ENCODE measurements at places on chromosomes 3 and 15. TPM values are rescaled to one million over a fixed set of nuclear protein-coding genes. Genes with fewer than 3 reads are reported as not detected.

- no peak overlapping the region for H3K4me3 ChIP-seq
- H3K27me3 ChIP-seq, result no peaks in the 10 kb centered on the region
- no peaks in the 10 kb centered on the region for H3K36me3 ChIP-seq
- no peak for DNase-seq
- H3K4me1 ChIP-seq, result no peaks in the 10 kb centered on the region
Measured at GRCh38 chr3:23549148-23549910, 256.4 kb upstream of the UBE2E1 start.

DNA sequence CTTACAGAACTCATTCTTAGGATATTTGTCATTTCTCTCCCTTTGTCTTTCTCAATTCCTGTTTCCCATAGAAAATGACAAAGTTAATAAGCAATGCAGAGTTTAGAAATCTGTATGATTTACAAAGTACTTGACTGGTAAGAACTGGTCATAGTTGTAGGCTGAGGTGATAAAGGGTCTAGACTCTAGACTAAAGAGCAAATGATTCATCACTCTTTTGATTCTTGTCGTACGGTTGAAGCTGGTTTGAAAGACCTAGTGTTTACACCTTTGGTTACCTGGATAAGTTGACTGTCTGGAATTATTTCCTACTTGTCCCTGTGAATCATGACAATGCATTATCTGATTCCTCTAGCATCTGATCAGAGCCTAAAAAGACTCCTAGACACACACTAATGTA is 58.9 kb upstream of the TP63 start:
- no peak for DNase-seq
- H3K4me1 ChIP-seq, result no peaks in the 10 kb centered on the region
- no peaks in the 10 kb centered on the region for H3K27me3 ChIP-seq
- H3K4me3 ChIP-seq, result no peak overlapping the region
- H3K27ac ChIP-seq, result no peak overlapping the region

GRCh38 chr3:113677737-113678136 is 18.7 kb downstream of the USF3 start:
- H3K4me3 ChIP-seq, result no peak overlapping the region
- no peaks in the 10 kb centered on the region for H3K4me1 ChIP-seq
- H3K27me3 ChIP-seq, result no peaks in the 10 kb centered on the region
- DNase-seq, result no peak

- no peaks in the 10 kb centered on the region for H3K27me3 ChIP-seq
- peaks cover 18% of the 10 kb centered on the region for H3K36me3 ChIP-seq
- no peak for DNase-seq
- no peak overlapping the region for H3K27ac ChIP-seq
Measured at GRCh38 chr15:42734076-42734672, 2.8 kb downstream of the CDAN1 start.

SLC51B gene
- not detected for total RNA-seq

CRABP1 gene
- total RNA-seq, result 4.5 TPM

LDHAL6B gene
- not detected for total RNA-seq

- no peak for DNase-seq
- H3K27ac ChIP-seq, result no peak overlapping the region
- no peak overlapping the region for H3K4me3 ChIP-seq
- H3K4me1 ChIP-seq, result no peaks in the 10 kb centered on the region
- H3K27me3 ChIP-seq, result no peaks in the 10 kb centered on the region
Measured at GRCh38 chr3:118736107-118736506, 298.5 kb downstream of the IGSF11 start.

GRCh38 chr3:182233957-182234356 is 522.2 kb downstream of the SOX2 start:
- no peaks in the 10 kb centered on the region for H3K27me3 ChIP-seq
- DNase-seq, result no peak
- no peak overlapping the region for H3K4me3 ChIP-seq

DNA sequence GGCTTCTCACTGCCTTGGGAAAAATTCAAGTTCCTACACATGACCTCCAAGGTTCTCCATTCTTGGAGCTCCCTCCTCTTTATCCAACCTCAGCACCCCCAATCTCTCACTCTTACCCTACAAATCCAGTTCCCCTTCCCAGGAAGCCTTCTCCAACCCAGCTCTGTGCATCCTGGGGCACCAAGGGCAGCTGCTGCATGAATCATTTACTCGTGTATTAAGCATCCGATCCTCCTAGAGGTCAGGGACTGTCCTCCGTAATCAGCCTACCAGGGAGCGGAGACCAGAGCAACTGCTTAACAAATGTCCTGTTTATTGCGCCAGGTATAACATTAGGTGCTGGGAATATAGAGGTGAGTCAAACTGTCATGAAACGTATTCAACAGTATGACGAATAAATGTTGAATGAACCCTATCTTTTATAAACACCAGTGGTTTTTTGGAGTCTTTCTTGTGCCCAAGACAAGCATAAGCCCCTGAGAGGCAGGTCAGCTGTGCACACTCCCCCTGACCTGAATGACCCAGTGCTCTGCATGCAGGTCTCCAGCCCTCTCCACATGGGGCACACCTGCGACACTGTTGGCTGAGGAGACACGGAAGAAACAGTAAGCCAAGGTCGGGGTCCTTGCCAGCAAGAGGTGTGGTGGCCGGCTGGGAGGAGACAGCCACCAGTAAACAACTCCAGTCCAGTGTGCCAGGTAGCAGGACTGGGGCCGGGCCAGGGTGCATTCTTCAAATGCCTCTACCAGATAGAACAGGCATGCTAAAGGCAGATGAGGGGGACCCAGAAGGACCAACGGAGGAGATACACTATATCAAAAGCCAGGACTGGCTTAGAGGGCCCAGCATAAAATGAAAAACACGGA is 27.6 kb downstream of the ANP32A start:
- H3K27me3 ChIP-seq, result no peaks in the 10 kb centered on the region
- H3K27ac ChIP-seq, result no peak overlapping the region
- no peaks in the 10 kb centered on the region for H3K36me3 ChIP-seq
- DNase-seq, result no peak
- no peaks in the 10 kb centered on the region for H3K4me1 ChIP-seq

DNA sequence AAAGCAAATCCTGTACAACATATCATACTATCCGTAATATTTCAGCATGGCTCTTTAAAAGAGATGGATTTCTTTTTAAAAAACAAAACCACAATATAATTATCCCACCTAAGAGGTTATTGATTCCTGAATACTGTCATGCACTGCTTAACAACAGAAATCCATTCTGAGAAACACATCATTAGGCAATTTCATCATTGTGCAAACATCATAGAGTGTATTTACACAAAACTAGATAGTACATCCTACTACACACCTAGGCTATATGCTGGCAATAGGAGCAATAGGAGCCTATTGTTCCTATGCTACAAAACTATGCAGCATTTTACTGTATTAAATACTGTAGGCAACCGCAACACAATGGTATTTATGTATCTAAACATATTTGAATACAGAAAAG is 242.0 kb downstream of the NEK10 start:
- no peaks in the 10 kb centered on the region for H3K4me1 ChIP-seq
- DNase-seq, result no peak
- H3K27me3 ChIP-seq, result no peaks in the 10 kb centered on the region
- H3K4me3 ChIP-seq, result no peak overlapping the region
- no peaks in the 10 kb centered on the region for H3K36me3 ChIP-seq
- no peak overlapping the region for H3K27ac ChIP-seq

AP2M1 gene
- 220 TPM for total RNA-seq

SLC24A5 gene
- total RNA-seq, result not detected

SPINT1 gene
- 2.5 TPM for total RNA-seq

IL5RA gene
- total RNA-seq, result not detected

DNA sequence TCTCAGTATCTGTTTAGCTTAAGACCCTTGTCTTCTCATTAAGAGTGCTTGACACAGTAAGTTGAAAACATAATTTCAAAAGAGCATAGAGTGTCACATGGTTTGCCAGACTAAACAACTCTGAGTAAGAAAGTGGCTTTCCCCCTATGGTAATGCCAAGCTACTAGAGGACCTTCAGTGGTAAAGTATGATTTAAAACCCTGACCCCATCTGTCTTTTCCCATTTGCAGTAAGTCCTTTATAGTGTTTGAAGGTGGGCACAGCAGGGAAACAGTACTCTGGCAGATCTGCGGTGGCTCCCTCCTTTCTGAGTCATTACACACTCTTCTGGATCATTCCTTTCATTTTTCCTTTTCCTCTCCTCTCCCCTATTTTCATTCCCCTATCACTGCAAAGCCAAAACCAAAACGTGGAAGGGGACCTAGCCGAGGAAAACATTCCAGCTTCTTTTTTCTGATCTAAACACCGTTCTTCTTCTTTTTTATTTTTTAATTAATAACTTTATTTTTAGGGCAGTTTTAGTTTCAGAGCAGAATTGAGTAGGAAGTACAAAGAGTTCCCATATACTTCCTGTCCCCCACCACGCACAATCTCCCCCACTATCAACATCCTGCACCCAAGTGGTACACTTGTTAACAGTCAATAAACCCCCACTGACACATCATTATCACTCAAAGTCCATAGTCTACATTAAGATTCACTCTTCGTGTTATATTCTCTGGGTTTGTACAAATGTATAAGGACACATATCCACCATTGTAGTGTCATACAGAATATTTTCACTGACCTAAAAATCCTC is 74.7 kb downstream of the PPARG start:
- H3K27ac ChIP-seq, result no peak overlapping the region
- no peaks in the 10 kb centered on the region for H3K27me3 ChIP-seq
- no peaks in the 10 kb centered on the region for H3K4me1 ChIP-seq
- no peaks in the 10 kb centered on the region for H3K36me3 ChIP-seq
- no peak for DNase-seq

- H3K4me3 ChIP-seq, result no peak overlapping the region
- no peak overlapping the region for H3K27ac ChIP-seq
- no peaks in the 10 kb centered on the region for H3K36me3 ChIP-seq
- no peaks in the 10 kb centered on the region for H3K4me1 ChIP-seq
- no peaks in the 10 kb centered on the region for H3K27me3 ChIP-seq
Measured at GRCh38 chr3:183295211-183295610, 42.2 kb downstream of the B3GNT5 start.

DNAH12 gene
- not detected for total RNA-seq

Data from sigmoid colon (tissue), 7 donors.